ENCODE measurements at places on chromosomes 5 and 9.

DNA sequence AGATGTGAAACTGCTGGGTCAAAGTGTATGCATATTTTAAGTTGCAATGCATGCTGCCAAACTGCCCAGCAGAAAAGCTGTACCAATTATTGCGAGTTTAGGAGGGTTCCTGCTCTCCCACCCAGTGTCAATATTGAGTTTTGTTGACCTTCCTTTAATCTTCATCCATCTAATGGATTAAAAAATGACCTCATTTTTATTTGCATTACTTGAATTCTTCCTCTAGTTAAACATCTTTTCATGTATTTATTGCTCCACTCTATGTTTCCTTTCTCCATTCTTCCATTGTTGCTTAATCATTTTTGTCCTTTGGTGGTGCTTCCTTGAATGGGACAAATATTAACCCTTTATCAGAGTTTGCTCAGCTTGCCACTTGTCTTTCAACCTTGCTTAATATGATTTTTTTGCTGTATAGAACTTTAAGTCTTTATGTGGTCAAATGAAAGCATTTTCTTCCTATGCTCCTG lies 32.4 kb downstream of the TLE1 start:
- no peak for DNase-seq

- DNase-seq: no peak
These were observed 82.8 kb downstream of the LMX1B start for GRCh38 chr9:126696401-126697145.

DNA sequence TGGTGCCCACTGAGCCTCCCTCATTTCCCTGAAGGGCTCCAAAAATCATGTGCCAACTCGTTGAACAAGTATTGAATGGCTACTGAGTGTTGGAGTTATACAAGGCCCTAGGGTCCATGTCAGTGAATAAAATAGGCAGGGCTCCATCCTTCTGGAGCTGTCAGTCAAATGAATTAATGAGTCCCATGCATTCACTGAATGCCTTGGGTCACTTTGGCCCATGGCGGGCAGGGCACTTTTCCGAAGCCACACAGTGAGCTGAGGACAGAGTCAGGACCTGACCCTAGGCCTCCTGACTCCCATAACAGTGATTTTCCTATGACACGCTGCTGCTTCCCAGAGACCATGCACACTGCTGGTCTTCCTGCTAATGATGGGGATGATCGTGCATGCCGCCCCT lies 27.3 kb upstream of the SLC36A1 start:
- DNase-seq: no peak

GRCh38 chr5:82290005-82290404 lies 11.9 kb upstream of the RPS23 start:
- DNase-seq: no peak

GRCh38 chr9:99466104-99466503 lies 244.0 kb downstream of the SEC61B start:
- DNase-seq: no peak

DNA sequence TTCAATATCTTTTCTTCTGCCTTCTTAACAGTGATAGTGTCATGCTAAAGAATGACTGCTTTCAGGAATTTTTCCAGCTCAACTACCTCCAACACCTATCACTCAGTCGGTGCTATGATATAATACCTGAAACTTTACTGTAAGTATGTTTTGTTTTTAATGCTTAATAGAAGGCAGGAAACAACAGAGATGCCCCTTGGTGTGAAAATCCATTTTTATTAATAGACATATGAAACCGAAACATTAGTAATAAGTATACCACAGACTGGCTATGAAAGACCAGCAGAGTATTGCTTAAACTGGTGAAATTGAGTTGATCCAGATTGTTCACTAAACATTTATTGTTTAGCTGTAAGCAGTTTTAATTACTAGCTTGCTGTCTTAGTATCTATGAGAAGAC lies 25.2 kb downstream of the SKP2 start:
- DNase-seq: no peak

All from lung (tissue), 17 donors.